ENCODE measurements at places on chromosomes 3 and 15.

DNA sequence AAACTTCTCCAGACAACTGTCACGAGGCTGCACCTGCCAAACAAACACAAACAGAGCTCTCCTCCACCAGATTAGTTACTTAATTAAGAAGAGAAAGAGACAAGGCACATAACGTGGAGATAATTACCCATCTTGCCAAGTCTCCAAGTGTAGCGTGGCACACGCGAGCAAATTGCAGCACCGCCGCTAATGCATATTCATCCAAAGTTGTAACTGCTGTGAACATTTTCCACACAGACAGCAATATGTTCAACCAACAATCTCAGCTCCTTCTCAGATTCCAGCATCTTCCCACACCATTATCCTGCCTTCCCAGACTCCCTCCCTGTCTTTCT is 309.6 kb upstream of the TLE3 start:
- no peak for DNase-seq

GRCh38 chr3:31242026-31242960 is 290.4 kb upstream of the STT3B start:
- DNase-seq, result no peak

- no peak for DNase-seq
Observed at GRCh38 chr3:72907131-72907711, 19.4 kb downstream of the GXYLT2 start.

- DNase-seq, result no peak
Observed at GRCh38 chr3:96101006-96101560, 713.3 kb upstream of the EPHA6 start.

- no peak for DNase-seq
Observed at GRCh38 chr3:164222197-164222596, 856.1 kb downstream of the SI start.

- DNase-seq, result no peak
Observed at GRCh38 chr3:14467814-14468620, 65.6 kb downstream of the SLC6A6 start.

DNA sequence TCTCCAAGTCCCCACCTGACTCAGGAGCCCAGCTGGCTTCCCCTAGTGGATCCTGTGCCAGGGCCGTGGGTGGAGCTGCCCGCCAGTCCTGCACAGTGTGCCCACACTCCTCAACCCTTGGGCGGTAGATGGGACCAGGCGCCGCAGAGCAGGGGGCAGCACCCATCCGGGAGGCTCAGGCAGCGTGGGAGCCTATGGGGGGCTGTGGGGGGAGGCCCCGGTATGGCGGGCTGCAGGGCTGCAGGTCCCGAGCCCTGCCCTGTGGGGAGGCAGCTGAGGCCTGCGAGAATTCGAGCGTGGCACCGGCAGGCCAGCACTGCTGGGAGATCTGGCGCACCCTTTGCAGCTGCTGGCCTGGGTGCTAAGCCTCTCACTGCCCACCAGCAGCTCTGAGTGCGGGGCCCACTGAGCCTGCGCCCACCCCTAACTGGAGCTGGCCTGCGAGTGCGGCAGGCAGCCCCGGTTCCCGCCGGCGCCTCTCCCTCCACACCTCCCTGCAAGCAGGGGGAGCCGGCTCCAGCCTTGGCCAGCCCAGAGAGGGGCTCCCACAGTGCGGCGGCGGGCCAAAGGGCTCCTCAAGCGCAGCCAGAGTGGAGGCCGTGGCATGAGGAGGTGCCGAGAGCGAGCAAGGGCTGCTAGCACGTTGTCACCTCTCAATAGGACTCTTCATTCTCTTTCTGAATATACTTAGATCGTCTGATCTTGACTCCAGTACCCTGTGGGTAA is 64.0 kb downstream of the TMEM212 start:
- DNase-seq, result no peak

- no peak for DNase-seq
Observed at GRCh38 chr3:141738891-141739363, 829 bp downstream of the RNF7 start.

DNA sequence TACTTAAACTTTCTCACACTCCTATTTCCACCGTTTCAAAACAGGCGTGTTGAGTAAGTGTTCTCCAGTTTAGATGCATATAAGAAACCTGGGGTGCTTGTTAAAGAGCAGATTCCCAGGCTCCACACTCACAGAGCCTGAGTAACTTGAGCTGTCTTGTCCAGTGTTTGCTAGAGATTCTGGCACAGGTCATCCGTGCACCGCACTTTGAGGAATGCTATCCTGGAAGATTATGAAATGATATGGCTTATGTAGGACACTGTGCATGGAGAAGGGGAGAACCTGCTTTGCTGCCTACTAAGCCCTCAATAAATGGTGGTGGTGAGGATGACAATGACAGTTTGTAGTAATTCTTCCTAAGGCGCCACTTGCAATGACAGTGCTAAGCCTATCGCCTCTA is 273.7 kb downstream of the PDZRN3 start:
- no peak for DNase-seq

GRCh38 chr15:88193415-88193814 is 63.1 kb downstream of the NTRK3 start:
- no peak for DNase-seq

DNA sequence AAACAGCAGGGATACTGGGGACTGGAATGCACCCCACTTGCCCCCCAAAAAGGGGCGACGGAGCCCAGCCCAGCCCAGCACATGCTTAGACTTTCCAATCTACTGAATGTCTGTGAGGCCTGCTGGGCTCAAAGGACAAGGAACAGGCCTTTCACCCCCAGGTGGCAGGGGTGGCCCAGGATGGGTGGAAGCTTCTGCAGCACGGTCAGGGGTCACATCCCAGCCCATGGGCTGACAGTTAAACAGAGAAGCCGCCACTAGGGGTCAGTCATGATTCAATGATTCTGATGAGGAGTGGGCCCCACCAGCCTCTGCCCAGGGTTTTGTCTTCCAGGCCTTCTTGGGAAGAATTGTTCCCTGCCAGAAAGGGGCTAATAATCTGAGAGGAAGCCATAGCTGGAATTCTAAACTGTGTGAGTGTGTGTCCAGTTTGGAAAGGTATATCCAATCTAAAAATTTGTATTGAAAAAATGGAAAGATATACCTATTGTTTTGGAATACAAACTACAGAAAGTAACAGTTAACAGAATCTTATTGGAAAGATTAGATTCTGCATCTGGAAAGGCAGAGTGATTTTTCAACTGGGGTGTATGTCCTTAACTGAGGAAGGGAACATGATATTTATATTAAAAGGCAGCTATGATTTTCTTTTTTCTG is 2.2 kb downstream of the CHRNB4 start:
- no peak for DNase-seq

GRCh38 chr3:48528754-48529153 is 24.8 kb upstream of the SHISA5 start:
- DNase-seq, result no peak

GRCh38 chr3:151553888-151554287 is 93.0 kb upstream of the IGSF10 start:
- DNase-seq, result no peak

DNA sequence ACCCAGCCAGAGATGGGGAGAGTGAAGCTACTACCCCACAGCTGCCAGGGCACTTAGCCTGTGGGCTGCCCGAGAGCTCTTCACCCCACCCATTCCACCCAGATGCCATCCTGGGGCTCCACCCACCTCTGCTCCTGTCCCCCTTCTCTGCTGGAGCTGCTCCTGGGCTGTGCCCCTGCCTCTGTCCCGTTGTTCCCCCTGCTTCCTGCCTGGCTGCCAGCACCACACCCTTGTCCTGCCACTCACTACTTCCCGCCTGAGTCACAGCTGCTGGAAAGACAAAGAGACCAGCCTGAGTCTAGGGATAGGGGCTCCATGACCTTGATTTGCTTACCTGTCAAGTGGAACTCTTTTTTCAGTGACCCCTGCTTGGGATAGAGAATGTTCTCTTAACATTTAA is 12.4 kb downstream of the GNAI2 start:
- DNase-seq, result no peak

DNA sequence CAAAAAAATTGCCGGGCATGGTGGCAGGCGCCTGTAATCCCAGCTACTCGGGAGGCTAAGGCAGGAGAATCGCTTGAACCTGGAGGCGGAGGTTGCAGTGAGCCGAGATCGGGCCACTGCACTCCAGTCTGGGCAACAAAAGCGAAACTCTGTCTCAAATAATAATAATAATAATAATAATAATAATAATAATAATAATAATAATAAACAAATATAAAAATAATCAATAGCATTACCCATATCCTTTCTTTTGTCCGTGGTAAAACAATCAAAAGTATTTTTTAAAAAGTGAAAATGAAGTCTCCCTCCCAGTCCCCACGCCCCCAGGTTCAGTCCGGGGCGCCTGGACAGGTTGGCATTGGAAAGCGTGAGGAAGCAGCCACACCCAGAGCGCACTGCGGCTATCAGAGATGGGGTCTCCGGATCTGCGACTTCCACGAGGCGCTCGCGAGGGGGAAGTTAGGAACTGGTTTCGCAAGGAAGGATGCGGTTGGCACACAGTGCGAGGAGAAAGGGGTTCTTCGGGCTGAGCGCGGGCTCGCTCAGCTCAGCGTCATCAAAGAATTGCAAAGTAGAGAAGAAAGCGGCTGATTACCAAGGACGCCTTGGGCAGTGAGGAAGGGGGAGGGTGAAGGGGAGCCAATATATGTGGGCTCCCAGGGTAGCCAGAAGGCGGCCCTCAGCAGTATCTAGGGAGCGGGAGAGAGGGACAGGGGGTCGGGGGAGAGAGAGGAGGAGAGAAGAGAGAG is 69.5 kb upstream of the EPHB3 start:
- DNase-seq, result no peak

DNA sequence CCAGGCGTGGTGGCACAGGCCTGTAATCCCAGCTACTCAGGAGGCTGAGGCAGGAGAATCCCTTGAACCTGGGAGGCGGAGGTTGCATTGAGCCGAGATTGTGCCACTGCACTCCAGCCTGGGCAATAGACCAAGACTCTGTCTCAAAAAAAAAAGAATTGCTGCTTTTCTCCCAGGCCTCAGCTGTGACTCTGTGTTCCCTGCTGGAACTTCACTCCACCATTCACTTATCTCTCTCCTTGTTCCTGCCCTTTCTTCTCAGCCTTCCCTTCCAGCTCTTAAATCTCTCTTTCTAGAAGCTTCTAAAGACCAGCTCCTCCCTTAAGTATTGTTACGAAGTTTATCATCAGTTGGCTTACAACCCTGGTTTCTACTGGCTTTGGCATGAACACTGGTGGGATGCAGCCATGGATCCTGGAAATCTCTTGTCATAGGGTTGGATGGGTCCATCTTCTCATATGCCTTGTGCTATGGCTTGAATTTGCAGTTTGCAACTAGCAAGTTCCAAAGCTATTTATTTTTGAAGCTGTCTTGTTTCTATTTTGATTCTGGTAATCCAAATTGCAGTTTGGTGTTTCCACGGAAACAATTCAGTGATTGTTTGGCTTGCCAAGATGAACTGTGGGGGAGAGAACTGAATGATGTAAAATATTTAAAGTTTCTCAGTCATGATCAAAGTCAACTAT is 10.5 kb downstream of the C3orf62 start:
- no peak for DNase-seq

GRCh38 chr3:115254492-115255196 is 107.6 kb upstream of the ZBTB20 start:
- no peak for DNase-seq

- no peak for DNase-seq
Observed at GRCh38 chr3:116337229-116337628, 108.1 kb downstream of the LSAMP start.

DNA sequence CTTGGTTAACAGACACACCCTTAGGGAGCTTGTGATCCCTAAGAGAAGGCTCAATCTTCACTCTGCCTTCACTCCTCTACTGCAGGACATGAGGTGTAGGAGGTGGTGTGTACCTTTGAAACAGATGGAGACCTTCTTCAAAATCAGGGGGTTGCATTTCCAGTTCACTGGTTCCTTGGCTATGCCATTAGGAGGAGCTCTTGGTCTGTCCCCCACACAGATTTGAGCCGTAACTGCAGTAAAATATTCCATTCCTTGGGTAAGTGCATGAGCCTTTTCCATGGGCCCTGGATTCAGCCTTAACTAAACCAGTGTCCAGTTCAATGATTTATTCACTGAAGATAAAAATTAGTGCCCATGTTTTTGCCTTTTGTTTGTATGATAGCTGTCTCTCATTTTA is 144.6 kb downstream of the MCTP2 start:
- DNase-seq, result no peak

DNA sequence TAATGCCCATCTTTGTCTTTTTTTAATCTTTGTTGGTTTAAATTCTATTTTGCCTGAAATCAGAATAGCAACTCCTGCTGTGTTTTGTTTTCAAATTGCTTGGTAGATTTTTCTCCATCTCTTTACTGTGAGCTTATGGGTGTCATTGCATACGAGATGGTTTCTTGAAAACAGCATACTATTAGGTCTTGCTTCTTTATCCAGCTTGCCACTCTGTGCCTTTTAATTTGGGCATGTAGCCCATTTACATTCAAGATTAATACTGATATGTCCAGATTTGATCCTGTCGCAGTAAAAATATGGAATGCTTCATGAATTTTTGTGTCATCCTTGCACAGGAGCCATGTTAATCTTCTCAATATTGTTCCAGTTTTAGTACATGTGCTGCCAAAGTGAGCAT is 316.6 kb downstream of the CGGBP1 start:
- no peak for DNase-seq

DNA sequence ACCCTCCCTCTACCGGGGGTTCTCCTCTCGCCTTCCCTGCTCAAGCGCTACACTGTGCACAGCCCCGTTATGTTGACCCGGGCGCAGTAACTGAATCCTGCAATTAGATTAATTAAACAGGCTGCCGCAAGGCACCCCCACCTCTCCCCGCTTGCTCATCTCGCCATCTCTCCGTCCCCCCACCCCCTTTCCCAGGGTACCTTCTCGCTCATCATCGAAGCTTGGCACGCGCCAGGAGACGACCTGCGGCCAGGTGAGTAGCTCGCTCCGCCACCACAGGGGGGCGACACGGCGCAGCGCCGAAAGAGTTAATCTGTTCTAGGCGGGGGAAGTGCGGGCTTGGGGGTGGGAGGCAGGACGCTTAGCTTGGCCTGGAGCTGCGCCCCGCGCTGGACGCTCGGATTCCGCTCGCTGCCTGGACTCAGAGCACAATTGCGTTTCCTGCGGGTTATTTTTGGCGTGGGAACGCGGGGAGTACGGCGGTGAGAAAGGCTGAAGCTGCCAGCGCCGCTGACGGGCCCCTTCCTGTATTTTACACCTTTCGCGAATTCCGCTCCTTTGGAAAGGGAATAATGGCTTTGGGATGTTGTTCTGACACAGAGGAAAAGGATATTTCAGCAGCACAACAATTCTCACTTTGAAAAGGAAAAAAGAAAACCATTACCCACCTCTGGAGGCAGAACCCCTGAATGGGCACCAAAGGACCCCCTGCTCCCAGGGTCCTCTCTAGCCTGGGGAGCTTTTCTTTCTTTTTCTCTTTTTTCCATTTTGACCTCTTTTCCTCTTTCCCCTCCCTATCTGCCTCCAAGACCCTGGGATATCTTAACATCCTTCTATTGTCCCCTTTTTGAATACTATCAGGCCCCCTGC is 1.5 kb downstream of the DLL4 start:
- no peak for DNase-seq

GRCh38 chr15:63678393-63678792 is 81.2 kb downstream of the FBXL22 start:
- no peak for DNase-seq

- DNase-seq, result no peak
Observed at GRCh38 chr3:63896332-63897030, 15.7 kb downstream of the SCAANT1 start.
